ENCODE measurements at places on chromosomes 13 and 19.

DNA sequence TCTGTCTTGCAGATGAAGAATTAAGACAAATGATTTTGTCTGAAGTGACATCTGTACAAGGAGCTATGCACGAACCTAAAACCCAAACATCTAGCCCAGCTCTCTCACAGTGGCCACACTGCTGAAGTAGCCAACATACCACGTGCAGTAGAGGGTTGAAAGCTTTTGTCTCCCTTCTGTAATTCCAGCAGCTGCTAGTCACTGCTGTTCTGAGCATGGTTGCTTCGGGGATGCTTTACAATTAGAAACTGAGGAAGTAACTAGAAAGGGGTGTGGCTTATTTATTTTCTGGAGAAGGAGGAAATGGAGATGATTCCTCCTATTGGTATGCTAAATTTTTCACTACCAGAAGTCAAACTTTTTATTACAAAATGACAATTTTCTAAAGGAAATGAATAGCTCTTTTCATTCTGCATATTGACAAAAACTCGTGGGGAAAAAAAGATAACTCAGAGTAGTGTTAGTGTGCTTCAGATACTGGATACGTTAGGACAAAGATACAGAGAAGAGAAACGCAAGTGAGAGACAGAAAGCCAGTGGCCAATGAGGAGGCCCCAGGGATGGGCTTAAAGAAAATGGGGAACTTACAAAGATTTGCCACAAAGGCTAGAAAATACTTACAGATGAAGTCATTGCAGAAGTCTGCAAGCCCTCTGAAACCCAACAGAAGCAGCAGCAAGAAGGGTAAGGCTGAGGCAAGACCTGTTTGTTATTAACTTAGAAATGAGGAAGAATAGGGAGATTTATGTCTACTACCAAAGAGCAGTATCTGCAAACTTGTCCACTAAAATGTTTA, 192.7 kb upstream of the MIR17HG start:
- DNase-seq, result no peak

- DNase-seq, result peak; percentile 93
Measured at GRCh38 chr19:45632468-45633196, 6.6 kb downstream of the EML2 start.

DNA sequence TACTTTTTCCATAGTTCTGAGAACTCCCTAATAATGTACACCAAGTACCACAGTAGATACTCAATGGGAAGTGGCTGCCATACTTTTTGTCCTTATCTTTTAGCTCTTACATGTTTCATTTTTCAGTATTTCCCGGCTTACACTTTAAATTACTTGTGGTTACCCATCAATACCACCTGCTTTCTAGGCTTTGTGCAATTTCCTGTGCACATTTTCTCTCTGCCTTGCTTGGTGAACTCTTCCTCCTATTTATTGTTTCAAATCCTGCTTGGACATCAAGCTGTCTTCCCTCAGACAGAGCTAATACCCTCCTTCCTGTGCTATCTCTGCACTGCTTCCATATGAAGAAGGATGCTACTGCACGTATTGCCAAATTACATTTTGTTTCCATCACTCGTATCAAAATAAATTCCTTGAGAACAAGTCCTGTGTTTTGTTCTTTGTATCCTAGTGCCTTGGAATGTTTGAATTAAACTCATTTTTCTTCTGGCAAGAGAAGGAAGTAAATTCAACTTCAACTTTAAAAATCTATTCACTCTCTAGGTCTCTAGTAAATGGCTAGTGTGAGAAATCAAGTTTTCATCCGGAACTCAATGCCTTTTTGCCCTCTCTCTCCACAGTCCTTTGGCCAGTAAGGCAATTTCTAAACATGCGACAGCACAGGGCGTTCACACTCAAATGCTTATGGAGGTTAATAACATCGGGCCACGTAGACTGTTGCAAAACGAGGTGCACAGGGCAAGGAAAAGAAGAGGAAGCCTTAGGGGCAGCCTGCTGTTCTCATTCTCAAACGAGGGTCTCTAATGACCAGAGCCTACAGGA, 5.6 kb downstream of the ZAR1L start:
- DNase-seq, result no peak

DNA sequence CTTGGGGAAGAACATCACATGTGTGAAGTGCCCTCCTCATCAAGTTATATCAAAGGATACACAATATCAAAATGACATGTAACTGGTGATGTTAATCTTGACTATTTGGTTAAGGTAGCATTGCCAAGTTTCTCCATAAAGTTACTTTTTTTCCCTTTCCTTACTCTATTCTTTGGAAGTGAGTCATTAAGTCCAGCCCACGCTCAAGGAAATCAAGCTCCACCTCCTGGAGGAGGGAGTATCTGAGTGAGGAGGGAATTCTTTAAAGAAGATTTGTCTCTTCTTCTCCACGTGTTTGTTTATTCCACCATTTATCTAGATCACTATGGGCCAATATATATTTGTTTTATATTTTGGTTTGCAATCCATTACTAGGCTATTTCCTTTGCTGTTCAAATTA, 33.6 kb upstream of the FNDC3A start:
- no peak for DNase-seq

DNA sequence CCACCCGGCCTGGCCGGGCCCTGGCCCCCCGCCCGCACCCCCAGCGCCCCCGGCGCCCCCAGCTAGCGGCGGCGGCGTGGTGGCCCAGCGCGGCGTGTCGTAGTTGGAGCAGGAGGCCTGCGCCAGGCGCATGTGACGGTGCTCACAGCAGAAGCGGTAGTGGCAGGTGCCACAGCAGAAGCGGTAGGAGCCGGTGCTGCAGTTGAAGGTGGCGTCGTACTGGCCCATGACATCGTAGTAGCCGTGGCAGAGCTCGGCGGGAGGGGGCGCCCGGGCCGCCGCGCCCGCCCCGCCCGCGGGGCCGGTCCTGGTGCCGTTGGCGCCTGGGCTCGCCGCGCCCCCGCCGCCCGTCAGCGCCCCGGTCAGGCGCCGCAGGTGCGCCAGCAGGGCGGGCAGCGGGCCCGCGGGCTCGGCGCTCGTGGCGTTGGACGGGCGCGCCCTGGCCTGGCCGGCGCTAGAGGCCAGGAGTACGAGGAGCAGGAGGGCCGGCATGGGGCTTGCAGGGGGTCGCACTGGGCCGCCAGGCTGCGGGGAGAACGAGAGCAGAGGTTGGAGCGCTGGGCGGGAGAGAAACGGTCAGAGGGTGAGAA, 633 bp downstream of the SHISA7 start:
- no peak for DNase-seq
